AG20443 (cell line): ENCODE measurements at places on chromosomes 16 and 17.

- peak; percentile 63 for DNase-seq
Measured at GRCh38 chr17:61451538-61452300, 503 bp upstream of the TBX4 start.

- no peak for DNase-seq
Measured at GRCh38 chr16:53899431-53899830, 195.5 kb downstream of the FTO start.

GRCh38 chr17:66682283-66682682 is 152.6 kb upstream of the CACNG5 start:
- no peak for DNase-seq

GRCh38 chr16:84889066-84889465 is 69.3 kb downstream of the CRISPLD2 start:
- no peak for DNase-seq

DNA sequence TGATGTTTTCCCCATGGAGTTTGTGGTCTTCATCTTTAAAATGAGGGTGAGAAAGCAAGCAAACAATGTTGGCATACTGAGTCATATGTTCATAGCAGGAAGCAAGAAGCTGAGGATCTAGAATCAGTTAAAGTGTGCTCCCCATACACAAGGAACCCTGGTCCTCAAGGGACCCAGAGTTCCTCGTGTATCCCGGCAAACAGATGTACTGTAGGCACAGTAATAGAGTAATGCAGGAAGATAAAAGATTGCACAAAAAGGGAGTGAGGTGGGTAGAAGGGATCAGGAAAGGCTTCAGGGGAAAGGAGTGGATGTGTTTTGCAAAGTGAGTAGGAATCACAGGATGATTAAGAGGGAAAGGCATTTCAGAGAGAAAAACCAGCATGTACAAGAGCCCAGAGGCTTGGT is 412.3 kb upstream of the CDH11 start:
- peak; percentile 21 for DNase-seq

- no peak for DNase-seq
Measured at GRCh38 chr17:33905338-33905800, 349.7 kb upstream of the CCL2 start.

- peak; percentile 61 for DNase-seq
Measured at GRCh38 chr16:80803339-80804055, 901 bp downstream of the CDYL2 start.

DNA sequence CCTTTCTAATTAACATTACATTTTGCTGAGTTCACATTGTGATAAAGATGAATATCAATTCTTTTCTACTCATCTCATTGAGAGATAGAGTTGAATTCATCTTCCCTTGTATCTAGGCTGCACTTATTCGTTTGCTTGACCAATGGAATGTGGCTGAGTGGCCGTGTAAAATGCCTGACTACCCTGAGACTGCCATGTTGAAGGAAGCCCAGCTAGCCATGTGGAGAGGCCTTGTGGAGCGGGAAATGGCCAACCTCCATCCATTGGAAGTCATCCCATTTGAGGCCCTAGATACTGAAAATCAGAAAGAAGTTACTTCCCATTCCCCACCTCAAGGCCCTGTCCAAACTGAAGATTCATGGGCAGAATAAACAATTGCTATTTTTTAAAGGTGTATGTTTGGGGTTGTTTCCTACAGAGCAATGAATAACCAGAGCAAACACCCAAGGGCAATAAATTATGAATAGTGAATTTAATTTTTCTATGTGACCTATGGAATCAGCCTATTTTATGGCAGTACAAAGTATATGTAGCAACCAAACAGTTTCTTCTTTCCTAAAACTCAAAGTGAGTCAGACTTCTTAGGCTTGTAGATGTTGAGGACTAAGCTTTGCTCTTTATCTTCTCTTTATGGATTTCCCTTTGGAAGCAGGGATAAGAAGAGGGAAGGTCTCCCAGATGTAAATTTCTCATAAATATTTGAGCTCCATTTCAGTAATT is 545.1 kb downstream of the MAF start:
- no peak for DNase-seq

GRCh38 chr17:46887717-46888116 is 35.2 kb upstream of the GOSR2 start:
- no peak for DNase-seq

GRCh38 chr17:46949291-46950174 is 26.6 kb downstream of the GOSR2 start:
- peak; percentile 40 for DNase-seq

- DNase-seq: no peak
Measured at GRCh38 chr17:12688382-12688781, 22.7 kb downstream of the MYOCD start.
